ENCODE measurements at places on chromosomes 12 and 14. TPM values are rescaled to one million over a fixed set of nuclear protein-coding genes. Genes with fewer than 3 reads are reported as not detected.

TBX5 gene
- not detected for total RNA-seq

SMIM41 gene
- 1.2 TPM for total RNA-seq

MGAT4C gene
- total RNA-seq, result 0.55 TPM

DNA sequence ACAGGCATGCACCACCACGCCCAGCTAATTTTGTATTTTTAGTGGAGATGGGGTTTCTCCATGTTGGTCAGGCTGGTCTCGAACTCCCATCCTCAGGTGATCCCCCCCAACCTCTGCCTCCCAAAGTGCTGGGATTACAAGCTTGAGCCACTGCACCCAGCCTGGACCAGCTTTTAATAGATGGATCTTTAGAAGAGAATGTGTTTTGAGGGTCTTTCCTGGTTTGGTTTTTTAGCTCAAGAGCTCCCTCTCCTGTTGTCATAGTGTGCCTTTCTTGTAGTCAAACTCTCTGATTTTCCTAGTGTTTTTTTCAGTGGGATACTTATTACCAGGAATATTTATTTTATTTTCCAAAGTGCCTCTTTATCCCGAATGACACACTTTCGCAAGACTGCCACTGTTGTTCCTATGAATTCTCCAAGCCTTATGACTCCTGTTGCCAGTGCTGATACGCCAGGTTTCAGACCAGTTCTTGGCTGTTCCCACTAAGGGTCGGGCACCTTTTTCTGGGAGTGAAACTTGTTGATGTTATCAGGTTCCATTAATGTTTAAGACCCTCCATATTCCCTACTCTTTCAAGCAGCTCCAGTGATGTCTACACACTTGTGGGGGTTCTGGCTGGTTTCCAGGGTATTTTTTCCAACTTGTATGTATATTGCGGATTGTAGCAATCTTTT, 31.5 kb upstream of the LIMA1 start:
- H3K36me3 ChIP-seq, result no peaks in the 10 kb centered on the region
- no peak overlapping the region for H3K27ac ChIP-seq
- H3K27me3 ChIP-seq, result no peaks in the 10 kb centered on the region
- no peak for DNase-seq
- no peak overlapping the region for H3K4me3 ChIP-seq
- H3K4me1 ChIP-seq, result no peaks in the 10 kb centered on the region

DNA sequence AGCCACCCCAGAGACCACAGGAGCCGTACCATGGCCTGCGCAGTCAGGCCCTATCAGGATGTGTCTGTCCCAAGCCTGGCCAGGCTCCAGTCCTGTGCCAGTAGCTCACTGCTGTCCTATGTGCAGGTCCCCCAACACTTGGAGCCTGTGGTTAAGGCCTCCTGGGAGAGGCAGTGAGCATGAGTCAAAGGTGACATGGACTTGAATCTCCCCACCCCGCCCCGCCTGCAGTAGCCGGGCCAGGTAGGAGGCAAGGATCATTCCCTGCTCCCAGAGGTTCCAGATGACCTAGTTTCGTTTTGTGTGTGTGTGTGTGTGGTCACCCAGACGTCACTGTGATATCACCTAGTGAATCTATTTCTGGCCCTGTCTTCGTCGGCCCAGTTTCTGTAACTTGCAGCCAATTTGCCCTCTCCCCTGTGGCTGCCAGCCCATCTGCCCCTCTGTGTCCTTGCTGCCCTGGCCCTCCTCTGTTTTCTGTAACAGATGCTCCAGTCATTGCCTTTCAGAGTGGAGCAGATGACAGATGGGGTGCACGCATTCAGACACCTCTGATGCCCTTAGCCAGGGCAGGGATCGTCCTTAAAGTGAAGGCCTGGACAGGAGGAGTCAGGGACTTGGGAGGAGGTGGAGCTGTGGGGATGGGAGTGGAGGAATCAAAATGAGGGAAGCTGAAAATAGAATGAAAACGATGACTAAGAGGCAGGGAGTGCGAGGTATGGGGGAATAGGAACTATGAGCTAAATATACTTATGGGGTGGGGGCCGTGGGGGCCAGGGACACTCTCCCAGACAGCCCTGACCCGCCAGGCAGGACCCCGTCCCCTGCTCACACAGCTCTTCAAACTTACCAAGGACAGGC, 37.4 kb downstream of the SLC6A12 start:
- no peaks in the 10 kb centered on the region for H3K36me3 ChIP-seq
- peaks cover 17% of the 10 kb centered on the region for H3K27me3 ChIP-seq

GRCh38 chr14:99853206-99853605, 60.0 kb downstream of the EML1 start:
- H3K4me1 ChIP-seq, result no peaks in the 10 kb centered on the region
- H3K4me3 ChIP-seq, result no peak overlapping the region
- no peak overlapping the region for H3K27ac ChIP-seq

Measured in sigmoid colon (tissue), 7 donors.